ENCODE measurements at places on chromosomes 6 and 20. TPM values are rescaled to one million over a fixed set of nuclear protein-coding genes. Genes with fewer than 3 reads are reported as not detected.

DNA sequence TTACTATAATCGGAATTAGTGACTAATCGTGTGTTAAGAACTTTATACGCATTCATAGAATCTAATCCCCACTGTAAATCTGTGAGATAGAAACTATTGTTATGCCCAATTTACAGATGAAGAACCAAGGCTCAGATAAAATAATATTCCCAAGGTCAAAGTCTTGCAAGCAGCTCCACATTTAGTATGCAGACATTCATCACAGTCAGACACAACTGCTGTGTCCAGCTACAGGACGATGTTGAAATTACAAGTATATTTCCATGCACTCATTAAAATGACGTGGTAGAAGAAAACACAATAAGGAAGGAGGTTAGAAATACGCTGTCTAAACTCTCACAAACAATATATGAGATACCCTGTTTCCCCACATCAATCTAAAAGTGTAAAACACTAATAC lies 82.5 kb downstream of the PREX1 start:
- no peak for DNase-seq

DNA sequence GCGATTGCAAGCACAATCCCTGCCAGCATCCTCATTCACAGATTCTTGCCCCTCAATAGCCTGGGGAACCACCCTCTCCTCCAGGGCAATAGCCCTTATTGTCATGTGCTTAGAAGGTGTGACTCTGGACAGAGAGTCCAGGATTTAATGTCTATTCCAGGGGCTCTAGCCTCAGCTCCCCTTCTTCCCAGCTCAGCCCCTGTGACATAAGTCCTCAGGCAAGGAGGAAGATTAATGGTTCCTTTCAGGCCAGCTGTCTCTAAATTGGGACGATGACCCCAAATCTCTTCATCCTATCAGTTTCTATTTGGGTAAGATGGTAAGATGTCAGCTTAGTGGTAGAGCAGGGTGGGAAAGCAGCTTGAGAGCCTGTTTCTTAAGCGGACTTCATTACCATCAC lies 8.1 kb downstream of the LRFN2 start:
- no peak for DNase-seq

GRCh38 chr6:63440594-63440993 lies 120.8 kb upstream of the LGSN start:
- no peak for DNase-seq

- no peak for DNase-seq
These were observed 194.5 kb upstream of the PLN start for GRCh38 chr6:118353564-118353963.

GRCh38 chr20:23296841-23297701 lies 53.5 kb upstream of the NXT1 start:
- DNase-seq, result no peak

GRCh38 chr6:170160031-170160627 lies 130.7 kb downstream of the DLL1 start:
- DNase-seq, result no peak

GRCh38 chr6:9360881-9361280 lies 925.5 kb upstream of the SLC35B3 start:
- no peak for DNase-seq

DNA sequence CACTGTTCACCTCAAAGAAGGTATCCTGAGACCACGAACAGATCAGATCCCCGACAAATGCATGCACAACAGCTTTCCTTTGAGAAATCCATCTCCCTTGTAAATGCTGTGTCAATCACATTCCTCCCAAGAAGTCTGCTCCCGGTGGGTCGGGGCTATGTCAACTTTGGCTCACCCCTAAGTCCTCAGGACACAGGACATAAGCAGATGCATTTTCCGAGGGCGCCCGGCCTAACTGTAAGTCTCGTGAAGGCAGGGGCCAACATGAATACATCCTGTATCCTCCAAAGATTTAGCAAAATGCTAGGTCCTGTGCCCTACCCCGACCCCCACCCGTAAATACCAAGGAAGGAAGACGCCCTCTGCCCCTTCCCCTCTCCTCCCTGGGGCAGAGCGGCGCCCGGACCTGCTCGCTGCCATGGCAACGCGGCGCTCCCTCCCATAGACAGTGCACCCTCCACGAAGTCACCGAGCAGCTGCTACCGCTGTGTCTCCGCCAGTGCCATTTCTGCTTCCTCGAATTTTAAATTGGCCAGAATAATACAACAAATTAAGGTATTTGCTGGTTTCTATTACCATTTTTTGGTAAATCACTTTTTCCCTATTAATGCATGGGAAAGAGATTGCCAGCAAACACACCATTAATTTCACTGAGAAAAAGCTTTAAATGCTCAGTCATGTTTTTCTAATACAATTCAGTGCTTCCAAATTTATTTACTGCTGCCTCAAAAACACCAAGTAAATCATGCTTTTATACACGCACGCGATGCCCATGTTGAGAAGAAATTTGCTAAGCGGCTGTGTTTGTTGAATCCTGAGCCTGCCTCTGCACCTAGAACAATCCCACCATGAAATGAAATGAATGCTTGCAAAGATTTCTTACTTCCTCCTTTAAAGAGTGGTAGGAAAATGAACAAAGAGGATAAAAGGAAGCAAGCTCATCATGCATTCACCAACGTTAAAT lies 100.6 kb downstream of the PCSK2 start:
- no peak for DNase-seq

- DNase-seq, result no peak
These were observed 12.5 kb upstream of the BCKDHB start for GRCh38 chr6:80094017-80094416.

GRCh38 chr6:142918339-142919042 lies 26.5 kb downstream of the HIVEP2 start:
- DNase-seq, result no peak

DNA sequence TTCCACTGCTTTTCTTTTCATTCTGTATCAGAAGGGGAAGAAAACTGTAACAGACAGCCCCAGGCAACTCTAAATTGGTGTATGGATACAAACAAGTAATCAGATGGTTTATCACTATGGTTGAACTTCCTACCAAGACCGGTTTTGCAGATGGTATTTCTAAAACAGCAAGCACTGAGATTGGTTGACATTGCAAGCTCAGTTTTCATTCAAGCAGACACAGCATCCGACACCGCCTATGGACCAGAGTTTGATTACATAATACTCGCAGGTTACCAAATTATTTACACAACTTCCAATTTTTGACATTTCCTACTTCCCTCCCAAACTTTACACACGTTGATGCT lies 209.9 kb downstream of the ALDH8A1 start:
- DNase-seq, result no peak

DNA sequence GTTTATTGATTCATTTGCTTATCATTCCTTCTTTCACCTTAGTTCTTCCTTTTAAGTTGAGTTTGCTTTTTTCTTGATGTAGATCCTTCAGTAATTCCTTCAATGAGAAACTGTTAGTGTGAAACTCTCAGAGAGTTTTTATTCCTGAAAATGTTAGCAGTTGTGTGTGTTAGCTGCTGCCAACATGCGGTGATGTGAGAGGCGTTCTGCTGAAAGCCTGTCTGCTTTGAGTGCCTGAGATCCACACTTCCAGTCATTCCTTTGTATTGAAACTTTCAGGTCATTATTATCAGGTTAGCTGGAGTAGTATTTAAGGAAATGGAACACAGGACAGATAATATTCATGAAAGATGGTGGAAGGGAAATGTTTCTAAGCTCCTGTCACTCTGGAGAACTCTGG lies 70.0 kb upstream of the SUPT3H start:
- DNase-seq, result no peak

DNA sequence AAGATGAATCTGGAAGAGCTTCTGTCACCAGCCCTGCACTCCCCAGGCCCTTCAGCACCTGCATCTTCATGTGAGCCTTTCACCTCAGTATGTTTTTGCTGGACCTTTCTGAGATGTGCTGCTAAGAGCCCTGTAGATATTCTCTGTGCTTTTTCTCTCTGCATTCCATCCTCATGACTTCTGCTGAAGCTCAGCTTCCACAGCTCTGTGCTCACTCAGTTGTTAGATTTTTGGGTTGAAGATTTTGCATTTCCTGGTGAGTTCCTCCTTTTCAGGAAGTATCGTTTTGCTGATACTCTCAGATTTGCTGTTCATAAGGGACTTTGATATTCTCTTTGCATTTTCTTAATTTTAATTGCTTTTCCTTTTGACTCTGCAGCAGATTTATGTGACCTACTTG lies 18.3 kb downstream of the KIAA1586 start:
- DNase-seq, result no peak

GRCh38 chr6:14552891-14553290 lies 435.3 kb downstream of the CD83 start:
- no peak for DNase-seq

DNA sequence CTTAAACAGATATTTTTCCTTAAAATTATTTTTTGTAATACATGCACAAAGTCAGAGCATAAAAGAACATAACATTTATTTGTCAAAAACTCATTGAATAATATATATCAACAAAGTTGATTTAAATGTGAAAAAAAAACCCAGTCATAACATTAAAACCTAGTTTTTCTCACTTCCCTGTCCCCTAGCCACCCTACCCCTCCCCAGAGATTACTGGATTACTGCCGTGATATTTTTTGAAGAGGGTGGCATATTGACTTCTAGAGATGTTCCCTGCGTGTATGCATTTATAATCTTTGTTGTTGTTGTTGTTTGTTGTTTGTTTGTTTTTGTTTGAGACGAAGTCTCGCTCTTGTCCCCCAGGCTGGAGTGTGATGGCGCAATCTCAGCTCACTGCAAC lies 52.4 kb upstream of the ARMC2 start:
- no peak for DNase-seq

The APCDD1L gene
- total RNA-seq, result not detected

The TMEM200A gene
- 0.33 TPM for total RNA-seq

The SERINC1 gene
- total RNA-seq, result 139 TPM
